LHCN-M2 (cell line): ENCODE measurements at places on chromosomes 5 and 9. TPM values are rescaled to one million over a fixed set of nuclear protein-coding genes. Genes with fewer than 3 reads are reported as not detected.

Gene CLINT1
- total RNA-seq, result 52.6 and 64.8 TPM in 2 replicates

Gene SLC6A3
- not detected in 2 replicates for total RNA-seq

Gene ATP10B
- total RNA-seq, result not detected in 2 replicates

Gene HNRNPAB
- total RNA-seq, result 145 TPM in 2 replicates

Gene BTNL3
- total RNA-seq, result not detected in 2 replicates

Gene RLN1
- not detected in 2 replicates for total RNA-seq

Gene ADRA1B
- total RNA-seq, result 0.71 and 1.1 TPM in 2 replicates
